Choroid plexus epithelial cell (primary cell): ENCODE measurements at places on chromosomes 16 and 17.

DNA sequence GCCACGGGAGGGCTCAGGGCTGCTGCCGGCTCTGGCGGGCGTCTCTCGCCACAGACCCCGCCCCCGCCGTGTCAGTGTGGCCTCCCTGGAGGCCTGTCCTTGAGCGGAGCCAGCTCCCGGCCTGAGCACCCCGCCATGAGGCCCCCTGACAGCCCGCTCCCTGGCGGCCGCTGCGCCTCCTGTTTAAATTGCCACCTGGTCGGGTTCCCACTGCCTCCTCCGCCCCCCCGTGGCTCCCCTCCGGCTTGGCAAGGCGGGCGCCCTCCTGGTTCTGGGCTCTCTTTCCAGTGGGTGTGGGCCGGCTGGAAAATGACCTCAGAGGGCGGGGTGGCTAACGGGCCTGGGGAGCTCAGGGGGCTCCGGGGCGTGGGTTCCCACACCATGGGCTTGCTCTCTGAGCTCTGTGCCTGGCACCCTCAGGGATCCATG is 42.1 kb upstream of the SSTR5 start:
- no peak for DNase-seq

- no peak for DNase-seq
Observed at GRCh38 chr17:58574025-58574424, 59.6 kb upstream of the MTMR4 start.

DNA sequence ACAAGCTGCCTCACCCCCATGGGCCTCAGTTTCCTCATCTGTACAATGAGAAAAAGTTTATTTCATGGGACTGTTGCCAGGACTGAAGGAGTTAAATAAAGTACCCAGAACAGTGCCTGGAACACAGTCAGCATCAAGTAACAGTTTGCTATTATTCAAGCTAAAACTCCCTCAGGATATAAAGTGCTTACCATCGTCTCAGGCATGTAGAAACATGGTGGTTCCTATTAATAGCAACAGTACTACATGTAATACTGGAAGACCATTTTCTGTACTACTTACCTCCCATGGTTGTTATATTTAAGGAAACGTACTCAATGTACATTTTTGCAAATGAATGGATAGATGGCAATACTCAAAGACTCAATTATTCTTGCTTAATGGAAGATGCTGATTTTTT is 93.4 kb downstream of the NCOR1 start:
- no peak for DNase-seq

DNA sequence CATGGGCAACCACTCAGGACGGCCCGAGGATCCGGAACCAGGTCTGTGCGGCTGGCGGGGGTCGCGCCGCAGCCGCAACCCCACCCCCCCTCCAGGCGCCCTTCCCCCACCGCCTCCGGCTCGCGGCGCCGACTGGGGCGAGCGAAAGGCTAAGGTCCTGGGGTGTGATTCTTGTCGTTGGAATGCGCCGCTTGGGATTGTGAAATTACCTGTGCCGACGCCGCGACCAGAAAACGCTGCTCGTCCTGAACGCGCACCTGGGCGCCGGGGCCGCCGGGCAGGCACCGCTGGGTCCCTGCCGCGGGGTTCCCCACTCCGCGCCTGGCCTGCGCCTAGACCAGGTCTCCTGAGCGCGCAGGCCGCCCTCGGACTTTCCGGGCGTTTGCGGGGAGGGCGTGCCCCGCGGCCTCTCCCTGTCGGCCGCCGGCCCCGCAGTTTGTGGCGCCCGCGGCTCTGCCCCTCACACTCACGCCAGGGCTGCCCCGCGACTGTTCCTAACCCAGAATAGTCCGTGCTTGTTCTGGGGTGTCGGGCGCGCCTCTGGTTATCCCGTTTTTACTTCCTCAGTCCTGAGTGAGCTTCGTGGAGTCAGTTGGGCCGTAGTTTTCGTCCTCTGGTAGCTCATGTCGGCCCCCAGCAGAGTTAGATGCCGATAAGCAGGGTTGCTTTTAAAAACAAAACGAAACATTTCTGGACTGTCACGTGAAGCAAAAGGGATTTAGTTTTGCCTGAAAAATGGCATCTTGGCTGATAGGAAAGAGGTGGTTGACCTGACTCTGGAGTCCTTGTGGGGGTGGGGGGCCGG is 147.2 kb downstream of the SPECC1 start:
- DNase-seq, result peak; percentile 50

- no peak for DNase-seq
Observed at GRCh38 chr17:58305626-58306025, 23.0 kb downstream of the TSPOAP1 start.

DNA sequence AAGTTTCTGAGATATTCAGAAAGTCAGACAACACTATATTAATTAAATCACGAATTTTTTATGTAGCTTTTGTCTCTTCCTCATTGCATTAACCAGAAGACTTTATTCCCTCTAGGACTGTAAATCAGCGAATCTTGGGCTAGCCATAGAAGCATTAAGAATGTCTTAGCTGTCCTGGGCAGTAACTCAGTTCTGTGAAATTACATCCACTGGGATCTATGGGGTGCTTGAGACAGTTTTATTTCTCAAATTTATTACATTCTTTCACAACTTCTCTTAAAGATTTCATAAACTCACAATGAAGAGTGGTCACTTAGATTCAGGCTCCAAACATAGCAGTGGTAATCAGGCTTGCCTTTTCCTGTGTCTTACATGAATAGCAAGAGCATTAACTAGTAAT is 1153.4 kb downstream of the CDH8 start:
- DNase-seq, result no peak

GRCh38 chr16:15576960-15577958 is 65.7 kb downstream of the MARF1 start:
- no peak for DNase-seq

GRCh38 chr17:14211801-14212200 is 24.9 kb downstream of the CDRT15 start:
- DNase-seq, result peak; percentile 38

DNA sequence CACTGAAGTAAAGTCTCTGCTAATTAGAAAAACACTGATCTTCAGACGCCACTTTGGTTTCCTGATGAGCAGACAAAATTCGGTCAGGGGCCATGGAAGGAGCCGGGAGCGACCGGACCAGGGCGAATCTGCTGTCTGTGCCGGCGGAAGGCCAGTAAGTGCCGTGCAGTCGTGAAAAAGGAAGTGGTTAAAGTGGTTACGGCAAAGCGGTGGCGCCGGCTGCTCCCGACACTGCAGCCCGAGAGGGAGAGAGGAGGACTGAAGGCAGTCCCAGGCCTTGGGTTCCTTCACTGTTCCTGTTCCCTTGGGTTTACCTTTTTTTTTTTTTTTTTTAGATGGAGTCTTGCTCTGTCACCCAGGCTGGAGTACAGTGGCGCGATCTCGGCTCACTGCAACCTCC is 17.3 kb upstream of the HEXD start:
- no peak for DNase-seq

DNA sequence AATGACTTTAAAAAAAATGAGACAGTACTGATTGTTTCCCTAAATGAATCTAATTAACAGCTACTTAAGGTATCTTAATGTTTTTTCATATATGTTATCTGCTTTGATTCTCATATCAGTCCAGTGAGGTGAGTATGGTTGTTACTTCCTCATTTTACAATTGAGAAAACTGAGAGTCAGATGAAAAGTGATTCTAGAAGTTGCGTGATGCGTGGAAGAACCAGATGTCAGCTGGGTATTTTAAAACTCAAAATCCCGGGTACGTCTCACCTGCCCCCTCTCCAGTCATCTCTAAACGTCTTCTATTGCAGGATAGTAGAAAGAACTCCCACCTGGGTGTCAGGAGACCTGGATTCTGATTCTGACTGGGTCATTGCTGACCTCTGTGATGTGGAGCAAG is 89.2 kb downstream of the MAP2K6 start:
- DNase-seq, result no peak

GRCh38 chr16:85608887-85609286 is 4.2 kb upstream of the GSE1 start:
- no peak for DNase-seq

DNA sequence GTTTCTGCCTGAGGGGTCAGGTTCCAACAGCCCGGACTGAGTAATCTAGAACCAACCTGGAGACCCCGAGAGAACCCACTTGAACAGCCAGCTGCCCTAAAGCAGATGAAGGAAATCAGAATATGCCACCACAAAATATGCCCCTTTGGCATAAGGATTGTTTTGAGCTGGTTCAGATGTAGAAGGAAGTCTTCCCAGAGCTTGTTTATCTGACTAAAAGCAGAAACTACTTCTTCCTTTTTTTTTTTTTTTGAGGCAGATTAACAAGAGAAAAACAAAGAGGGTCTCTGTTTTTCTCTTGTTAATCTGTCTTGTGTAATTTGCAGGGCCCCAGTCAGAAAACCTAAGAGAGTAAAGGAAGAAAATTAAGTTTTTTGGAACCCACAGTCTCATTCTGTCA is 53.0 kb downstream of the PECAM1 start:
- no peak for DNase-seq

DNA sequence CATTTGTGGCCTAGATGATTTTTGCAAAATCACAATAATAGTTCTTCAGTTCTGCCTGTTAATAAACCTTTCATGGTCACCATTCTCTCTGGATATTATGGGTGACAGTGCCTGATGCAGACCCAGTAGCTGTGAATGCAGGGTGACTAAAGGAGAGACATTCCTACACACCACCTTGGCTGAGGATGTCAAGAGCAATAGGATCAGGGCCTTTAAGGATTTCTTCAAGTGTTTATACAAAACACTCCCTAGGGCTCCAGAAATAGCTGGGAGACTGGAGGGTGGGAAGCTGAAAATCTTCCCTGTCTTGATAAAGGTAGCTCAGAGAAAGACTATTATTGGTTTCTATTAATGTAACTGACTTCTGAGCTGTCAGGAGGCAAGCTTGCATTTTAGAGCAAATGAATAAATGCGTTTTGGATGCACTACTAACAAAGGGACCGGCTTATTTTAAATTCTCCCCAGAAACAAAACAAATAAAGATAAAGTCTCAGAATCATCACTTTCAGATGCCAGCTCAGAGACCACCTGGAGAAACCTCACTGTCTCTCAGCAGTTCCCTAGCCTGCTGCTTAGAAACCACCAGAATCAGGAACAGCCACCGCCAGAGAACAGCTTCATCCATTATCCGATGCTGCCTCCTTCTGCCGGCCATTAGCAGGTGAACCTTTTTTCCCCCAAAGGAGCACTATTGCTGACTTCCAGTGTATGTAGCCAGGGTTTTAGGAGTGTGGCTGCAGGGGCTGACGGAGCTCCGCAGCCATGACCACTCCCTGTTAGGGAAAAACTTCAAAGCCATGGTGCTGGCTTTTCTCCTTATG is 171.4 kb upstream of the DYNLRB2 start:
- peak; percentile 81 for DNase-seq

- no peak for DNase-seq
Observed at GRCh38 chr16:727291-727977, 528 bp downstream of the HAGHL start.

GRCh38 chr16:2056077-2056476 is 8.3 kb downstream of the TSC2 start:
- peak; percentile 41 for DNase-seq

DNA sequence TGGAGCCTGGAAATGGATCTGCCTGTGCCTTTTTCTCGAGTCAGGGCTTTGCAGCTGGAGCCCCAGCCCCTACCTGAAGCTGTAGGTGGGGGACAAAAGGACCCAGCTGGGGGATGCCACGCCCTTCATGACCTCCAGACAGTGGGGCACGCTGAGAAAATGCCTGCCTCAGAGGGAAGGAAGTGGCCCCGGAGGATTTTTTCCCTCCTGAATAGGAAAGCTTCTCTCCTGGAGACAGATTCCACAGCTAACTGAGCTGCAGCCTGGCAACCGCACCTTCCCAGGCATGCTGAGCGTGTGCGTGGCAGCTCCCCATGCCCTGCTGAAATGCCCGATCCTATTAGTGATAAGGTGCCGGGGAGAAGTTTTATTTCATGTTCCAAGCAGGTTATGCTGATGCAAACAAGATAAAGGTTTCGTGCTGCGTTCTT is 58.0 kb downstream of the AIPL1 start:
- no peak for DNase-seq

- no peak for DNase-seq
Observed at GRCh38 chr16:24118126-24118821, 137.9 kb upstream of the CACNG3 start.

DNA sequence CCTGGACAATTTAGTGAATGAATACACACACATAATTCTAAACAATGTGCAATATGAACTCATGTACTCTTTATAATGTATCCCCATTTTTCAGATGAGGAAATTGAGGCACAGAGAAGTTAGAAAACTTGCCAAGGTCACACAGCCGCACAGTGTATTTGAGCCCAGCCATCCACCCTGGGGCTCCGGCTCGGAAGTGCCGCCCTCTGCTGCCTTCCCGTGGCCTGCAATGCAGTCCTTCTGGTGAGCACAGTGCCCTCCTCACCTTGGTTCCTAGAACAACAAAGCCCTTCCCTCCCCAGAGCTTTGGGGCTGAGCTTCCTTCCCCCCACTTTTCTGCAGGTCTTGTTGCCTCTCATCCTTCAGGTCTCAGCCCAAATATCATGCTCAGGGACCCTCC is 63.7 kb downstream of the C16orf78 start:
- DNase-seq, result no peak

DNA sequence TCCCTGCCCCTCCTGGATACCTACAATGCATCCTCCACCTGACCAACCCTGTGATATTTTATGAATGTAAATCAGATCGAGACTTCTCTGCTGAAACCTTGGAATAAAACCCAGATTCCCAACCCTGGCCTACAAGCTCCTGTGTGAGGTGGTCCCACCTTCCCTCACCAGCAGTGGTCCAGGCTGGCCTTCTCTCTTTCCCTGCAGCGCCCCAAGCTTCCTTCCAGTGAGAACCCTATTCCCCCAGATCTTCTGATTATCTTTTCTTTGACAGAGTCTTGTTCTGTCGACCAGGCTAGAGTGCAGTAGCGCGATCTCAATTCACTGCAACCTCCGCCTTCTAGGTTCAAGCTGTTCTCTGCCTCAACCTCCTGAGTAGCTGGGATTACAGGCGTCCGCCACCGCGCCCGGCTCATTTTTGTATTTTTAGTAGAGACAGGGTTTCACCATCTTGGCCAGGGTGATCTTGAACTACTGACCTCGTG is 2.5 kb upstream of the HELZ start:
- DNase-seq, result no peak

DNA sequence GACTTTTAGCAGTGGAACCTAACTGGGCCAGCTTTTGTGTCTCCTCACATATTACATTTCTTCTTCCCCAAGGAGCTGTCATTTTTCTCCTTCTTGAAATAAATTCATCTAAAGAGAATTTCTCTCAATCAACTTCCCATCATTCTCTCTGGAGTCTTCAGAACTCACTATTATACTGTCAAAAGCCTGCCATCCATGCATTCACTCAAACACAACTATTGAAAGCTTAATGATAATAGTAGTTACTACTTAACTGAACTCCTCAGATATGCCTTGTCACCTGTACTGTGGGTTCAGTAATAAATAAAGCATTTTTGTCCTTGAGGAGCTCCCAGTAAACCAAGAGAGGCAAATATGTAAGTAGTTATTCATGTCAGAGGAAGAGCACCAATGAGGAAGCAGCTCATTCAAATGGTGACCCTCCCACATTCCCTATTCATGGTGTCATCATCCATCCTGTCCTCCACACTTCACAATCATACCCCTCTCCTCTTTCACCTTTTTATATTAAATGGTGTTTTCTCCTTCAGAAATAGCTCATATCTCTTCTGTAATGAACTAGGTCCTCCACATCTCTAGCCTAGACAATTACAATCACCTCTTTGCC is 162.6 kb downstream of the CA10 start:
- no peak for DNase-seq

- DNase-seq, result no peak
Observed at GRCh38 chr16:11291091-11291703, 10.1 kb upstream of the PRM1 start.

GRCh38 chr16:12168074-12169000 is 191.8 kb downstream of the SNX29 start:
- DNase-seq, result no peak

- DNase-seq, result no peak
Observed at GRCh38 chr17:82924214-82924613, 84.4 kb upstream of the ZNF750 start.
